ENCODE measurements at places on chromosomes 1 and 21.

GRCh38 chr1:233113009-233113879, 162.8 kb downstream of the NTPCR start:
- DNase-seq, result peak; percentile 80

DNA sequence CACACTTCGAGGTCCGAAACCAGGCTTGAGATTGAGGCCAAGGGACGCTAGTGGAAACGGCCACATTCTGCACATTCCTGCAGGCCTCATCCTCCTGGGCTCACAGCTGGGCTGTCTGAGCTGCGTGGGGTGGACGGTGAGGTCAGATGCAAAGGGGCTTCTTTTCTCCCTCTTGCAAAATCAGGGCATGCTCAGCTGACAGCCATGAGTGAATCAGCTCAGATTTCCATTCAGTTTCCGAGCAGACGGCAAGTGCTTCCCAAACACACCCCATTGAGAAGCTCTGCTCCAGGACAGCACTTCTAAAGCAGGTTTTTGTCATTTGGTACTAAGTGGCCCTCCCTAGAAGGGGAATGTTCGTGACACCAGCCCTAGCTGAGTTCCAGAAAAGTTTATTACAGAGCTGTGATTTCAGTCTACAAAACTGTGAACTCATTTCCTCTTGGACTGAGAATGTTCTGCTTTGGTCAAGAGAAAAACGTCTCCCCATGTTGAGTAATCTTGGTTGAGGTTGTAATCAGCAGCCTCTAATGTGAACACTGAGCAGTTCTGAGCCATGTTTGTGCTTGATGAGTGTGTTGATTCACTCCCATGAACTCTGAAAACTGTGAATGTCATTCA, 10.0 kb downstream of the PDPN start:
- peak; percentile 76 for DNase-seq

- no peak for DNase-seq
Observed at GRCh38 chr1:185920602-185921001, 186.4 kb downstream of the HMCN1 start.

DNA sequence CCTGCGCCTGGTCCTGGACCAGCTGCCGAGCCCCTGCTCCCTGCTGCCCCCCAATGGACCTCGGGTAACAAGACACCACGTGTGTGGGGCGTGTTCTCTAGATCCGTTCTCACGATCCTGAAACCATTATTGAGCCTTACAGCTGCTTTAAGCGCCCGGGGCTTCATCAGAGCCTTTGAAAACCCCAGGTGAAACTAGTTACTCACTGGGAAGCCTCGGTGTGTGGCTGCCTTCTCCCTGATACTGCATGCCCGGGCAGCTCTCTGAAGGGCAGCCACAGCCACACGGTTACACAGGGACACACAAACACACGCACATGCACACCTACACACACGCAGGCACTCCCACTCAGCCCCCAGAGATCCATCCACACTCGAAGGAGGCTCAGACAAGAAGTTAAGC, 5.3 kb downstream of the HES2 start:
- no peak for DNase-seq

- DNase-seq, result peak; percentile 60
Observed at GRCh38 chr1:11151826-11152612, 37.1 kb upstream of the ANGPTL7 start.

DNA sequence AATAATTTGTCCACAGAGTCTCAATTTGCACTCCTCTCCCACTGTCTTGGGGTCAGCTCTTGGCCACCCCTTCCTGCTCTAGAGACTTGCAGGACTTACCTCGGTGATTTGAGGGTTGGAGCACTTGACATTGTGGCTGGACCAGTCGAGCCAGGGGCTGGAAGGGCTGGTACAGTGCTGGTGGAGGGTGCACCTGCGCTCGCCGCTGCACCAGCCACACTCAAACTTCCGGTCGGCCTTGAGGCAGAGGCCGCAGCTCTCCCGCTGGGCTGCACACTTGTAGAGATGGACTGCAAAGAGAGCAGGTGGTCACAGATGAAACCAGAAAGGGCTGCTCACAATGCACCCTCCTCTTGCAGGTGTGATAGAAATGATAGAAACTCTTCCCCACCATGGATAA, 165.0 kb downstream of the PLXNA2 start:
- DNase-seq, result no peak

GRCh38 chr1:36576118-36576517, 93.4 kb upstream of the CSF3R start:
- DNase-seq, result peak; percentile 77

- no peak for DNase-seq
Observed at GRCh38 chr21:26246073-26246472, 75.5 kb upstream of the APP start.

DNA sequence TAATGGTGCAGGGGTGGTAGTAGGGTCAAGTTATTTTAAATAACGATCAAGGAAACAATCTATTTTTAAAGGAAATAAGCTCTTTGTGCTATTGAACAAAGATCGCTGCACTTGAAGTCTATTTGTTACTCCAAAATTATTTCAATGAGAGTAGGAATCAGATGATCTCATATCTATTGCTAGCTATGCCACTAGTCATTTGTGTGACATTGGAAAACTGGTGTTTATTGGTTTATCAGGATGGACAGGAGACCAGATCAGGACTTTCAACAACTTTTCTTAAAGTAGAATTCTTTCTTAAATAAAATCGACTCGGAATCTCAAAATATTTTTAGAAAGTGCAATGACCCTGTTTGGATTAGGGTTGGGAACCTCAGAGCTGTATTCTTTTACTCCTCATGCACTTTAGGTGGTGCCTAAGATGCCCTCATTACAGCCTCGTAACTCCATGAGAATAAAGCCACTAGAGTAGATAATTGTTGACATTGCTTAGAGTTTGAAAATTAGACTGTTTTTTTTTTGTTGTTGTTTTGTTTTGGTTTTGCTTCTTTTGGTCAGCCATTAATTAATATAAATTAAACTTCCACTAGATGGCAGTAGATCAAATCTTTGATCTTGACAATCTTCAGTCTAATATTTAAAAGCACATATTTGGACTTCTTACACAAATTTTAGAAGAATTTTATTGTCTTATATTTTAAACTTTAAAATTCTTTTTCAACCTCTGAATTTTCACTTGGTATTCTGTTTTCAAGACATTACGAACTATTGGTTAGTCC, 352.4 kb downstream of the USP25 start:
- no peak for DNase-seq

Data from sciatic nerve (tissue), 2 donors.